Activated CD8-positive, alpha-beta memory T cell treated with anti-CD3 and anti-CD28 coated beads for 1 hour (primary cell): ENCODE measurements at places on chromosomes 1 and 21.

DNA sequence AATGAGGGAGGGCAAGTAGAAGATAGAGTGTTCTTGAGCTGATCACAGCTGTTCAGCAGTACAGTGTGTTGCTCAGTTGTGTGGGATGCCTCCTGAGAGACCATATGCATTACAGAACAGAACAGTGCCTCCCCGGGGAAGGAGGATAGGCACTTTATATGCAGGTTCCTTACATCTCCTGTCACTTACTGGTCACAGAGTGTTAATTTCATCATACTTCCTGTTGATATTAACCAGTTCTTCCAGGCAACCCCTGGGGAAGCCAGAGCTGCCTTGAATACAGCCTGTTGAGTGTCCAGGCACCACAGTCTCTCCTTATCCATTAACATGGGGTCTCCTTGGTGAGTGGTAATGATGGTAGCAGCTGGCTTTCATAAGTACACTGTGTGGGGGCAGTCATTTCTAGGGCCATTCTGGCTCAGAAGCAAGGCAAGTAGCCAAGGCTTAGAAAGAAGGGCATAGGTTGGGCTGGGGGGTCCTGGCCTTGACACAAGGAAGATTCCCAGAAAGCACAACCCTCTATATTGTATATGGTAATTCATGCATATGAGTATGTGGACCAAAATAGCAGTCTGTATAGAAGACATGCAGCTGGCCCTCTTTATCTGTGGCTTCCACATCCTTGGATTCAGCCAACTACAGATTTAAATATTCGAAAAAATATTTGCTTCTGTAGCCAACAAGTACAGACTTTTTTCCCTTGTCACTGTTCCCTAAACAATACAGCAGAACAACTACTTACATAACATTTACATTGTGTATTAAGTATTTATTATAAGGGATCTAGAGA, 142.4 kb downstream of the ZP4 start:
- DNase-seq: no peak

- DNase-seq: no peak
Observed at GRCh38 chr1:29682171-29682918, 446.0 kb downstream of the PTPRU start.

GRCh38 chr1:204345438-204345841, 14.3 kb downstream of the PLEKHA6 start:
- DNase-seq: no peak

DNA sequence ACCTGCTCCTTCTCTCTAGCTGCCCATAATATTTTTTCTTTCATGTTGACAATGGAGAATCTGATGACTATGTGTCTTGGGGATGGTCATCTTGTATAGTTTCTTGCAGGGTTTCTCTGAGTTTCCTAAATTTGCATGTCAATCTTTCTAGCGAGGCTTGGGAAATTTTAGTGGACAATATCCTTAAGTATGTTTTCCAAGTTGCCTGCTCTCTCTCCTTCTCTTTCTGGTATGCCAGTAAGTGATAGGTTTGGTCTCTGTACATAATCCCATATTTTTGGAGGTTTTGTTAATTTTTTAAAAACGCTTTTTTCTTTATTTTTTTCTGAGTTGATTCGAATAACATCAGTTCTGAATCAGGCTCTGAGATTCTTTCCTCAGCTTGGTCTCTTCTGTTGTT, 370.9 kb upstream of the LYPLAL1 start:
- no peak for DNase-seq

DNA sequence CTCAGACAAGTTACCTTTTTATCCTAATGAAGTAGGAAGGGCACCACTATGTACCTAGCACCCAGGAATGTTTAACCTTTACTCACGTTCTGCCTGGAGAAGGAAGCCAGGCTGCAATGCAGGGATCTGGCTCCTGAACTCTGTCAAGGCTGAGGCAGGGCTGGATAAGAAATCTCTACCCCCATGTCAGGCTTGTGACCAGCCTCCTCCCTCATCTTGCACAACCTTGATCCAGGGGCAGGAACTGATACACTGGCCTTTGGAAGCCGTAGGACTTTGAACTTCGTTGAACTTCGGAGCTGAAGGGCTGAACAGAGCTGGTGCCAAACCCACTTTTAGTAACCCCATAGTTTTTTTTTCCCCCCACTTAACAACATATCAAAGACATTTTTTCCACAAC, 8.0 kb upstream of the AKR1A1 start:
- DNase-seq: no peak

DNA sequence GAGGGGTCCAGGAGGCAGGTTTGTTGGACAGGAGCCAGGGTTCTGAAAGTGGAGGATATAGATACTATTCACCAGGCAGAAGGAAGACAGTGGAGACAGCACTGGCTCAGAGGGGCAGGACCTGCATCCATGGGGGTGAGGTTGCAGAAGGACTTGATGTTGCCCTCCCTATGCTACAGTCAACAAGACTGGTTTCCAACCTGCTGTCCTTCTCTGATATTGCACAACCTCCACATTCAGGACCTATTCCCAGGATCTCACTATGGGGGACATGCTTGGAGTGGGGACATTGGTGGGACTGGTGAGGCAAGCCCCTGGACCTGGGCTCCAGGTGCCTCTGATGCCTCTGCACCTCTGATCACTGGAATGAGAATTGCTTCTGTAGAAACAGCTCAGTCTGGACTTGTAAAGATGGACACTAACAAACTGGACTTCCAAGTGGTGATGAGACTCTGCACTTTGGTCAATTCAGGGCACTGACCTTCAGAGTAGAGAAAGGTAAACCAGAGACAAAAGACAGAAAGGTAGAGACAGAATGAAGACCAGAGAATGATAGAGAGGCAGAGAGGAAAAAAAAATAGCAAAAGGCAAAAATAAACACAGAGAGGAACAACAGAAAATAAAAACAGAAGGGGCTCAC, 1.6 kb downstream of the SMCP start:
- DNase-seq: no peak

DNA sequence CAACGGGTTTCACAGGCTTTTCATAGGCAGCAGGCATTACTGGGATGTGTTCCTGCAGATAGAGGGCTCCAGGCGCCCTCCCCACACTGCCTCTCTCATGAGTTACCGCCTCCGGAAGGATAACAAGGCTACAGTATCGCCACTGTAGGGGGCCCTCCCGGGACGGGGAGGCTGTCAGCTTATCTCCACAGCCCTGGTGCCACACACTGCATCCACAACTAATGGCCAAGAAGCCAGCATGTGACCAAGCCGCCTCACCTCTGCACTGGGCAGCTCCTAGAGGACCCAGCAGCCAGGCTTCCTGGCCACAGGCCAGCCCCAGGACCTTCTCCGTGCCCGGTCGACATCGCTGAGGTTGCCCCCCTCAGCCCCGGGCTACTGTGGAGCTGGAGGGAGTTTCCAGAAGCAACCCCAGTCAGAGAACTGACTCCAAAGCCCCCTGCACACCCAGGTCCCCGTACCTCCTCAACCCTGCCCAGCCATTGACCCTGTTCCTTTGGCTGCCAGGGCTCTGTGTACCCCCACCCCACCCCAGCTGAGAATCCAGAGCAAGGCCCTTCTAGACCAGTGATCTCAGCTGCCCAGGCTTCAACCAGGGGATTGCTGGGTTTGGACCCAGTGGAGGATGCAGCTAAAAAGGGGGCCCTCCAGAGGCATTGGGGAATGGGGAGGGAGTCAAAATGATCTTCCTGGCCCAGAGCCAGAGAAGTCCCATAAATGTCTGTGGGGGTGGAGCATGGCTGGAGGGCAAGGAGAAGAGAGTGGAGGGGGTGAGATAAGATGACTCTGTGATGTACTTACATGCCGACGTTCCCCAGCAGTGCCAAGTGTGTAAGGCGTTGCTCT, 45.0 kb downstream of the NEK2 start:
- DNase-seq: no peak

DNA sequence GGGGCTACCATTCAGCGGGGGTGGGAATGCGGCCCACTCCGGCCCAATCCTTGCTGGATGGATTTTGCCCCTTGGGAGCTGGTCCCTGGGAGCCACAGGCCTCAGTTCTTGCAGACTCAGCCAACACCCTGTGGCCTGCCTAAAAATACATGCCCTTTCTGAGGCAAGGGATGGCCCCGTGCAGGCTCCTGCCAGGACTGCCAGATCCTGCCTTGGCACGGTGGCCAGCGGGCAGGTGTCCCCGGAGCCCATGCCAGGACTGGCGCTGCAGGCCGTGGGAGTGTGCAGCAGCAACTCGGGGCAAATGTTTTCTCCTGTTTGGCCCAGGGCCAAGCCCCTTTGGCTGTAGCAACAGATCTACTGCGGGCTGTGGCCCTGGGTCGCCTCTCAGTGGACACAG, 1.6 kb upstream of the PANK4 start:
- DNase-seq: no peak

DNA sequence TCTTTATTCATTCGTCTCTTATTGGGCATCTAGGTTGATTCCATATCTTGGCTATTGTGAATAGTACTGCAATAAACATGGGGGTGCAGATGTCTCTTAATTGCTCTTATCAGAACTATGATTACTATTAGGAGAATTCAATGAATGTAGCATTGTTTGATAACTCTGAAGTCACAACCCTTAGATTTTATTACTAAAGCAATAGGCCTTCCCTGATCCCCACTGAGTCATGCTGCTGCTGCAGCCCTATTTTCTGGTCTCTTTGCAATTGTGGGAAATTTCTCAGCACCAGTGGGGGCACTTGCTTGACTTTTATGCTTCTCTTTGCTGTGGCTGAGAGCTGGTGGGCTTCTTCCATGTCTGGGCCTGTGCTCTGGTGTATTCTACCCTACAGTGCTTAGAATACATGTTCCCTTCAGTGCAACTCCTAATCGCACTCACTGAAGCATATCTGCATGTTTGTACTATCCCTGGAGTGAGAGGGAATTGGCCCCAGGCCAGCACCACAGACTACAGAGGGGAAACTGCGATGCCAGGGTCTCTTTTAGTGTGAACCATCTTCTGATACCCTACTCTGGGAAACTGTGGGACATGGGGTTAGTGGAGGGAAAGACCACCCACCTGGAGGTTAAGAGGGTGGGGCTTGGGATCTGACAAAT, 52.2 kb upstream of the ROR1 start:
- DNase-seq: no peak

GRCh38 chr1:108785264-108785663, 38.8 kb downstream of the STXBP3 start:
- DNase-seq: no peak

DNA sequence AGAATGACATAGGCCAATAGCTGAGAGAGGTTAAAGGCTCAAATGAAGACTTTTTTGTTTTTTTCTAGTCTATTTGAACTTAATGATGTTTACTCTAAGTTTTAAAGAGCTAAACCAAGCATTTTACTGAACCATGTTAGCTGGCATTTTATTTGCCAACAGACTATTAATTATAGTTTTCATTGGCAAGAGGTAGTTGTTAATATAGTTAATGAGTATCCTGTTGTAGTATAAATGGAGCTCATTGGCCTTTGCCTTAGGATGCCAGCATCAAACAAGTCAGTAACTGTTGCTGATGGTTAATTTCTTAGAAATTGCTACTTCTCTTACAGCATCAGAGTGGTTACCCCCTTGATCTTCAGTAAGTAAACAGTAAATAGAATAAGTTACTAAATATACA, 339.0 kb upstream of the B3GALT2 start:
- no peak for DNase-seq

DNA sequence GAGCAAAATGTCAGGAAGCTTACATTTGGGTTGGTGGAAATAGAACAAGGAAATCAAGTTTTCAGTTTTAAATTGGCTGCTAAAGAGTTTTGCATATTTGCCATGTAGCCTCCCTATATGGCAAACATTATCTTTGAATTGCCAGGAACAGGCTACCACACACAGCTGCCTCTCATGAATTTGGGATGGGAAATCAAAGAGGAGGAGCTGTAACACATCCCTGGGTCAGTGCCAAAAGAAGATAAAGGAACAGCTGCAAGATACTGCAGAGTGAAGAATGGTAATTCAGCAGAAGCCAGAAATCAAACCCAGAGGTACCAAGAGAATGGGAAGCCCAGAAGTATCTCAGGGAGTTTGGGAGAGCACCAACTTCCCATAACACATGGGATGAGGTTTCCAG, 18.6 kb upstream of the RASAL2 start:
- DNase-seq: no peak

DNA sequence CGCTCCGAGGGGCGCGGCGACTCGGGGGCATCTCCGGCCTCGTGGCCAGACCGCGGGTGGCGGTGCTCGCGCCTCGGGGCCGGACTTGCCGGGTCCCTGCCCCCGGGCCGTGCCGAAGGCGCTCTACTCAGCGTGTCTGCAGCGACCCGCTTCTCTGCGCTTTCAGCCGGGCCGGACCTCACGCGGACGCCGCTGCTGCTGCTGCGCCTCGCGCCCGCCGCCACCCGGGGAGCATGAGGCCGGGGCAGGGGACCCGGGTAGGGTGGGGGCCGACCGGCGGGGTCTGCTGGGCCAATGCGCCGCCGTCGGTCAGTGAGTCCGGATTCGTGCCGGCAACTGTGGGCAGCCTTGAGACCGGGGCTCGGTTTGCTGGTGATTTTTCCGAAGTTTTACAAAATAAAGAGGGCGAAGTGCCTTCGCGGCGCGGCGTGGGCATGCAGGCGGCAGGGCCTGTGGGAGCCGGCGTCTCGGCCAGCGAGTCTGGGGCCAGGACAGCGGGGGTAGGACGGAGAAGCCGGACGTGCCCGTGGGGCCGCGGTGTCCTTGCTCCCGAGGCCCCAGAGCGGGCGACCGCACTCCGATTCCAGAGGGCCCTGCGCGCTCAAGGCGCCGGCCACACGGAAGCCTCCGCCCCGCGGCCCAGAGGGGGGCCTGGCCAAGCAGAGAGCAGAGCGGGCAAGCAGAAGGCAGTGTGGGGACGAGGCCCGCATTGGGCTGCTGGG, 749 bp downstream of the FAM163A start:
- DNase-seq: no peak

DNA sequence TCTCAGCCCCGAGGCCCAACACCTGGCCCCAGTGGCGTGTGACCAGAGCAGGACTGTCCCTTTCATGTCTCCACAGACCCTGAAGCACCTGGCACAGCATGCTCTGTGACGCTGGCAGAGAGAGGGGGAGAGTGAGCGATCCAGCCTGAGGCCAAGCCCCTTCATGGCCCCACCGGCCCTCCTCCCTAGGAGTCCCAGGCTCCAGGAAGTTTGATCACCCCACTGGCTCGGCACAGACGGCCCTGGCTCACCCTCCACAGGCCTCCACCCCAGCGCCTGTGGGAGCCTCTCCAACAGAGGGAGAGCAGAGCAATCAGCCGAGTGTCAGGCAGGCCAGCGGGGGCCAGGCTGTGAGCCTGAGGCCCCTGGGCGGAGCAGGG, 11.0 kb downstream of the SH3BGRL3 start:
- DNase-seq: no peak

- DNase-seq: no peak
Observed at GRCh38 chr1:8120693-8121260, 94.7 kb upstream of the ERRFI1 start.

GRCh38 chr1:245956225-245956624, 550.9 kb downstream of the SMYD3 start:
- no peak for DNase-seq
